ENCODE measurements at places on chromosomes 13 and 19.

DNA sequence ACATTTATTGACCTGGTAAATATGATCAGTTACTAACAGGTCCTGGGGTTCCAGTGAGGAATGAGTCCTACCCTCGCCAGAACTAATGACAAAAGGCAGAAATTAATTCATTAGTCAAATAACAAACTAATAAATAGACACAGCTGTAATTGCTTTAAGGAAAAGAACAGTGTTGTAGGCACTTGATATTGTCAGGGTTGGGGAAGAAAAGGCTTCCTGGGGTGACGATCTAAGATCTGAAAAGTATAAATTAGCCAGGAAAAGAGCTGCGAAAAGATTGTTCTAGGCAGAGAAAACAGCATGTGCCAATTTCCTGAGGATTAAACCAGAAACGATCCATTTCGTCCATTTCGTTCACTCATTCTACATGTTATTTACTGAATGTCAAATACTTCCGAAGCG is 670 bp upstream of the CHAF1A start:
- no peak for DNase-seq

DNA sequence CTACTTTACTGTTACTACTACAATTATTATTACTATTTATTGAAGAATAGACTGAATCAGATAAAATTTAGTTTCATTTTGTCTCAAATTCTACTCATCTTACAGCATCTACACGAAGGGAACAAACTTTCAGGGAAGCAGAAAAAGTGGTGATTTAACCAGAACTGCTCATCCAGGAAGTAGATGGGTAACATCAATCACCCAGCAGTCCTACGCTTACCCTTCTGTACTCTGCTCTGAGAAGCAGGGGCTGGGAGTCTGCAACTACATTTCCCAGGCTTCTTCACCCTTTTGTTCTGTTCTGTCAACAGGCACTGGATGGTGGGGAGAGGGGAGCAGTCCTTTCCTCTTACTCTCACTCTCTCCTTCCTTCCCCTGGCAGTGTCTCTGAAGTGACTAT is 31.4 kb upstream of the GGACT start:
- DNase-seq = no peak

DNA sequence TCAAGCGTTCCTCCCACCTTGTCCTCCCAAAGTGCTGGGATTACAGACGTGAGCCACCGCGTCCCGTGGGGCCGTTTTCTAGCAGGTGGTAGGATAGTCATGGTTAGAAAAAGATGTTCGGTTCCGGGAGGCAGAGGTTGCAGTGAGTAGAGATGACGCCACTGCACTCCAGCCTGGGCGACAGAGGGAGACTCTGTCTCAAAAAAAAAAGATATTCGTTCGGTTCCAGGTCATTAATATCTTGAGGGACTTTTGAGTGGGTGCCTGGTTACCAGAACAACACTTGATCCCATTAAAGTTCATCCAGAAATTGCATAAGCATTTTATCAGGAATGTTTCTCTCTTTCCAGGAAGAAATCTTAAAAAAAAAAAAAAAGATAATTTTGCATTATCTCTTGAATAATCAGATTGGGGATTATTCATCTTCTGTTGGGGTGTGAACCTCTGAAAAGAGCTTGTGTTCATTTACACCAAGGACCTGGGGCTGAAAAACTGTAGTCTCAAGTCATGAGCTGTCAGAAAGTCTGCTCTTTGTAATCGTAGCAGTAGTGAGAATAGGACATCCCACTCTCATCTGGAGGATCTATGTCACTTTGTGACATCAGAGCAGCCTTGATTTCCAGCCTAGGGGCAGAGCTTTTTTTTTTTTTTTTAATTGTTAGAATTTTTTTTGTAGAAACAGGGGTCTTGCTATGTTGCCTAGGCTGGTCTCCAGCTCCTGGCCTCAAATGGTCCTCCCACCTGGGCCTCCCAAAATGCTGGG is 1.0 kb upstream of the ETHE1 start:
- DNase-seq = no peak

DNA sequence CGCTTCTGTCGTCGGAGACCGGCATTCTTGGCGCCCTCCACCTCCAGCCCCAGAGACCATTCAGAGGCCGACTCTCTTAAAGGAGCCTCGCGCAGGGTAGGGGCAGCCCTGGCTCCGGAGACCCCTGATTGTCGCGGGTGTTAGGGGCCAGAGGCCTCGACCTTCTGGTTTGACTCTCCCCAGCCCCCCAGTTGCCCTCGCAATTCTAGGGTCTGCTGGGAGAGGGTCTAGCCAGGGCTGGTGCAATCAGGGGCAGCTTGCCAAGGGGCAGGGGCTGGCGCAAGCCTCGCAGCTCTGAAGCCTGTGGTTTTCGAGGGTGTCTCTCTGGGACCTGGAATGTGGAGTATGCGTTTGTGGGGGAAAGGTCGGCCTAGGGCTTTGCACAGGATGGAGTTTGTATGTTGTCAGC is 1.6 kb upstream of the SLC7A10 start:
- DNase-seq = no peak

DNA sequence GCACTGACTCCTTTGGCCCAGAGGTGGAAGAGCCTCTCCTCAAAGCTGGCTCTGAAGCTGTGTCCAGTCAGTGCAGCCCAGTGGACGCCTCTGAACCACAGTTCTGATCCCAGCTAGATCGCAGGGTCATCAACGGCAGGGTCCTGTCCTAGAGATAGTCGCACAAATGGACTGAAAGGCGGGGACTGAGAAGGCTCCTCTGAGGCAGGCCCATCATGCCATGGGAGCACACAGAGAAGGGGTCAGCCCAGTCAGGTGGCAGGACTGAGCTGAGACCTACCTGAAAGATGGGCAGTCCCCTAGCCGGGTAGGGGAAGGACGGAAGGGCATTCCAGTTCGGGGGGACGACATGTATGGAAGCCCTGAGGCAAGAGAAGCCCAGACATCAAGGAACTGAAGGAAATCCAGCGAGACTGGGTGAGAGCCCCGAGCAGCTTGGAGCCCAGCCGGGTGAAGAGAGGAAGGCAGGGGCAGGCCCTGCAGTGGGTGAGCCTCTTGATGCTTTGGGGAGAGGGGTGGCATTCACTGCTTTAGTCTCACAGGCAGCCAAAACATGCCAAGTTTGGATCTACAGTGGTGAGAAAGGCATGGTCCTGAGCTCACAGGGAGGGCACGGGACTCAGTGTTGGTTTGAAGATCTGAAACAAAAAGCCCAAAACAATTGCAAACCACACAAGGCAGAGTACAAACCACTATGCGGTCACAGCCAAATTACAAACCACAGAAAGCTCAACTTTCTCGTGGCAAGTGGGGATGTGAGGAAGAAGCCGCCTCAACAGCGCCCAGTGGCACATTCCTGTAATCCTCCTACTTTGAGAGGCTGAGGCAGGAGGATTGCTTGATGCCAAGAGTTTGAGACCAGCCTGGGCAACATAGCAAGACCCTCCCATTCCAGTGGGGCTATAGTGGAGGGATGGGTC is 10.0 kb downstream of the CALM3 start:
- no peak for DNase-seq

DNA sequence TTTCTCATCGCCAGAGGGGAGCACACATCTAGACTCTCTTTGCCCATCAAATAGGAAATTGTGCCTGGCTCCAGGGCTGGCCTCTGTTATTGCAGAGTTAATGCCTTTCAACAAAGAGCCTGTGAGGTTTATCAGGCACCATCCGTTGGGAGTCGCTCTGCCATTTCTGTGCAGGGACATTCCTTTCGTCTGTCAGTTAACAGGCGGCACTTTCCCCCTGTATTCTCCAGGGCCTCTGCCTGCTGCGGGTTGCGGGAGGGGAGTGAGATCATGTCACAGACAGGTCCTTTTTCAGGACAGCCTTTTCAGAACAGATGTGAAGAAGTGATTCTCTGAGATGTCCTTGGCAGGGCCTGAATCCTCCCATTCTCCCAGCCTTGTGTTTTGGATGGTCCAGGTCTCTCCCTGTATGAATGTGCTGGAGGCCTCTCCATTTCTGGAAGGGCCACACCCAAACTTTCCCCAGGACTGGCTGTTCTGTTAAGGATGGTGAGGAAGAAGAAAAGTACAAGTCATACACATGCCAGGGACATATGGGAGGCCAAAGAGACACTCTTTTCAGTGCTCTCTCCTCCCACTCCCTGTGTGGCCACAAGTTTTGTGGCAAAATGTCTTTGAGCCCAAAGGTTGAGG is 14.9 kb downstream of the SERP2 start:
- DNase-seq = no peak

GRCh38 chr13:33913829-33914228 is 95.9 kb downstream of the RFC3 start:
- no peak for DNase-seq

DNA sequence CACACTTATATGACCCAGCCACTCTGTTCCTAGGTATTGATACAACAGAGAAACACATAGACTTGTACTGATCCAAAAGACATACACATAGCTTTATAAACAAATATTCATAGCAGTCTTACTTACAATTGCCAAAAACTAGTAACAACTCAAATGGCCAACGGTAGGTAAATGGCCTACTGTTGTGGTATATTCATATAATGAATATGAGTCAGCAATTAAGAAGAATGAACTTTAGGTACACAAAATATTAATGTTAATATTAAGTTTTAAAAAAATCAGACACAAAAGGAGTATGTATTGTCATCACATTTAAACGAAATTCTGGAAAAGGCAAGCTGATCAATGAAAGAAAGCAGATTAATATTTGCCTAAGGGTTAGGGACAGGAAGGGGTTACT is 19.7 kb downstream of the KPNA3 start:
- DNase-seq = no peak

DNA sequence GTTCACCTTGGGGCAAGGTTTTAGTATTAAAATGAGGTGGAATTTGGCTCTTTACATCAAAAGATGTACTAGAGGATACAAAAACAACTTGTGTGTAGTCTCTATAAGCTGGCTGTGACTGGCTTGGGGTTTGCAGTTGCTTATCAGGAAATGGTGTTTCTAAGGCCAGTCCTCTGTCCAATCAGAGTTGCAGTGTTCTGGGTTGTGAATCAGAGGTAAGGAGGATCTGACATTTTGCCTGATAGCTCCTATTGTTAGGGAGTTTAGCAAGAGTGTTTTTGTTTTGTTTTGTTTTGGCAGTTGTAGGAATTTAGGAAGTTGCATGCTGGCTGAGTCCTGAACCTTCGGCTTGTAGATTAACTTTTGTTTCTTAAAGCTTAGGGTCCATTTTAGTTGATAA is 20.1 kb upstream of the ESD start:
- DNase-seq = no peak

GRCh38 chr19:51803519-51803918 is 8.6 kb downstream of the FPR3 start:
- DNase-seq = no peak

- DNase-seq = no peak
These were observed 862.1 kb upstream of the MIR17HG start for GRCh38 chr13:90485436-90485835.

DNA sequence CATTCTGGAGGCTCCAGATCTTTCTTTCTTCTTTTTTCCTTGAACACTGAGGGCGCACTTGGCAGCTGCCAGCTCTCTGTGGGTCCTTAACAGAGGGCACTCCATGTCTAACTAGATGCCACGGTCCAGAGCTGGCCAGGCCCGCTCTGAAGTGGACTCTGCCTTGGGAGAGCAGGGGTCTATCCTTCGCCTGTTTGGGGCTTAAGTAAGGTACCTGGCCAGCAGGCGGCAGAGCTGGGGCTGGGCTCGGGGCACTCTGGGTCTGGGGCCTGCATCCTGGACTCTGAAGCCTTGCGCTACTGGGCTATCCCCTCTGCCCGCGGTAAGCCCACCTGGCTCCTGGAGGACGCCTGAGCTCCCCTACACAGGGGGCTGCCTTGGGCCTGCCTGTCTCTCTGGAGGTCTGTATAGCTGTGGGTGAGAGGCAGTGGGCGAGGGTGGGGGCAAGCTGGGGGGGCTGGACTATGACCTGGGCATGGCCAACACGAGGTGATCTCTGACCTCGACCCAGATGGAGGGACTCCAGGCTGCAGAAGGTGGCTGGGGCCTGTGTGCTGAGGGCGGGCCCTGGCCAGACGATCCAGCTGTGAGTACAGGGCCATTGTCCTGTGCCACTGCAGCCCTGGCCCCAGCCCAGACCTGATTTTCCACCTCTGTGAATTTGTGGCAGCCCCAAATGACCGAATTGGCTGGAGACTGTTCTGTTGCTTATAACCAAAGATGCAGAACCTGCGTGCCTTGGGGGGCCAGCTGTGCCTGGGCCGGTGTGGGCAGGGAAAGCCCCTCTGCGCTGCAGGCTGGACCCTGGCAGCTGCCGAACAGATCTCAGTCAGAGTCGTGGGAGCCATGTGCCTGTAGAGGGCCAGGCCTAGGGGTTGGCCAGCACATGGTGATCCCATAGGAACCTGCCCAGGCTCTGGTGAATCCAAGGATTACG is 26.5 kb downstream of the CEBPG start:
- no peak for DNase-seq

- no peak for DNase-seq
These were observed 35.5 kb upstream of the TMEM255B start for GRCh38 chr13:113723410-113724015.

GRCh38 chr19:50460161-50460765 is 16.0 kb upstream of the EMC10 start:
- DNase-seq = no peak

DNA sequence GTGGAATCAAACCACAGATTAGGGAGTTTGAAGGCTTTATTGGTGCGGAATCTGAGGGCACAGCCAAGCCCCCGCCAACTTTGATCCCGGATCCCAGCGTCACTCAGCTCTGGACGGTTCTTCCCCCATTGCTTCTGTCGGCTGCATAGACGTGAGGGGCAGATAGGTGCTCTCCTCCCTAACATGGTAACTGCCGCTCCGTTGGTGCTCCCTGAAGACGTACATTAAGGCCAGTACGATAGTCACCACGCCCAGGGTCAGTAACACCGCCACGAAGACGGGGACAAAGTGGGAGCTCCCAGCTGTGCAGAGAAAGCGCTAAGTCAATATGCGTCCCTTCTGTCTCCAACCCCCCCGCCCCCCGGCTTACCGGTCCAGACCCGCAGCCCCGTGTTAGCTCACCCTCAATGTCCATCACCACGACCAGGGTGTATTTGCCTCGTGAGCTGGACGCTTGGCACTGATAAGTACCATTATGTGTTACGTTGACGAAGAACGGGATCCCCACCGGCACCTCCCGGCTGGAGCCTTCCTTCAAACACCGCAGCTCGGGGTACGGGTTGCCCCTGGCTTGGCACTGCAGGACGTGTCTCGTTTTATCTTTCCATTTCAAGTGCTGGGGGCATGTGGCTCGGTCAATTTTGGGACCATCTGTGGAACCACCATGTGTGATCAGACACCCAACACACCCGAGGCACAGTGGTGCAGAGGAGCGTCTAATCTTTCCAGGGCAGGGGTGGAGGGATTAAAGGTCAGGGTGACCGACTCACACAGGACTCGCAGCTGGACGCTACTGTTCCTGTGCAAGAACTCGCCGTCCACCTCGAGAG is 644 bp upstream of the RAVER1 start:
- no peak for DNase-seq

All from stimulated activated CD8-positive, alpha-beta memory T cell treated with anti-CD3 and anti-CD28 coated beads, Interleukin-12 subunit alpha, Interleukin-12 subunit beta, amount 100 ng/mL, for 1 hour (primary cell).